Fibroblast of skin of right quadriceps (primary cell): ENCODE measurements at places on chromosomes 5 and 9.

DNA sequence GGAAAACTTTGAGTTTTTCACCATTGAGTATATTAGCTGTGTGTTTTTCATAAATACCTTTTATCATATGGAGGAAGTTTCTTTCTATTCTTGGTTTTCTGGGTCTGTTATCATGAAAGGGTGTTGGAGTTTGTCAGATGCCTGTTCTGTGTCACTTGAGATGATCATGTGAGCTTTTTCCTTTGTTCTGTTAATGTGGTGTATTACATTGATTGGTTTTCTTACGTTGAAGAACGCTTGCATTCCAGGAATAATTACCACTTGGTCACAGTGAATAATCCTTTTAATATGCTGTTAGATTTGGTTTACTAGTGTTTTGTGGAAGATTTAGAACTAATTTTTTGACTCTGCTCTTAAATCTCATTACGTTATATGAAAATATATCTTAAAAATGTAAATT lies 7.8 kb downstream of the PLEKHG4B start:
- DNase-seq: peak; percentile 21

- DNase-seq: peak; percentile 43
Measured at GRCh38 chr5:115246361-115246991, 16.2 kb downstream of the PGGT1B start.

GRCh38 chr9:34098307-34098706 lies 28.2 kb downstream of the DCAF12 start:
- no peak for DNase-seq

GRCh38 chr5:92605591-92605990 lies 975.4 kb downstream of the NR2F1-AS1 start:
- peak; percentile 54 for DNase-seq

GRCh38 chr5:91022518-91022917 lies 360.6 kb downstream of the ARRDC3 start:
- no peak for DNase-seq

GRCh38 chr5:135440916-135441315 lies 6.2 kb downstream of the DCANP1 start:
- no peak for DNase-seq

DNA sequence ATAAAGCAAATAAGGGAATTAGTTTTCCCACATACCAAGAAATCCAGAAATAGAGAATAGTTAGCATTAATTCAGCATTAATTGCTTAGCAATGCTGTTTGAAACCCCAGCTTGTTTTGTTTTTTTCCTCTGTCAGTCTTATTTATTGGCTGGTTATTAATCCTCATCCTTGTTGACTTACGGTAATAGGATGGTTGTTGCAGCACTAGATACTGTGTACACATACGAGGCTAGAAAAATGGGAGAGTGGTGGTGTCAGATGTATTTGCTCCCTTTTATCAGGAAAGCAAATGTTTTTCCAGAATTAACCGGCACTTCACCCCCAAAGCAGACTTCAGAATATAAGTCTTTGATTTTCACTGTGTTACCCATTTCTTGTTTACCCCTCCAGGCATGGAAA lies 60.4 kb downstream of the ERBIN start:
- DNase-seq: no peak

DNA sequence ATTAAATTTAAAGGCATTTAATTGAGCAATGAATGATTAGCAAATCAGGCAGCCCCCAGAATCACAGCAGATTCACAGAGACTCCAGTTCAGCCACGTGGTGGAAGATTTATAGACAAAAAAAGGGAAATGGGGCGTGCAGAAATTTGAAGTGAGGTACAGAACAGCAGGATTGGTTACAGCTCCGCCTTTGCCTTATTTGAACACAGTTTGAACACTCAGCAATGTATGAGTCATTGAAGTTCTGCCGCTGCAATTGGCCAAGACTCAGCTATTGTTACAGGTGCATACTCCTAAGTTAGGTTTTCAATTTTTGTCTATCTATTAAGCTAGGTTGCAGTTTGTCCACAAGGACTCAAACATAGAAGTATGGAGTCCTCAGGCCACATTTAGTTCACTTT lies 157.7 kb upstream of the SLC12A2 start:
- DNase-seq: no peak

DNA sequence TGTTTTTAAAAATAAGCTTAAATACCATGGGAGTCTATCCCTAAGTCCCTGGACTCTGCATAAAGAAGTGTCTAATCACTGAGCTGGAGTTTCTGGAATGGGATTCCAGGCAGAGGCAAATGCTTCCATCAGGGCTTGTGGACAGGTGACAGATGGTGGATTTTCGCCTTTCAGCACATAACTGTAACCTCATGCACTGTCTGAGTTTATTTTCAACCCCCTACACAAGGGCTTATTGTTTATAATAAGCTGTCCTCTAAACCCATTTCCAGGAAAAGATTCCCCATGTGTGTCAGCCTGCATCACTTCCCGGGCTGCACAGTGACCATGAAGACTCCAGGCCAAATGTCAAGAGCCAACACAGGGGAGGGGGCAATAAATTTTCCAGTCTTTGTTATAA lies 264.0 kb downstream of the PIK3R1 start:
- no peak for DNase-seq

GRCh38 chr9:98043915-98044314 lies 12.6 kb upstream of the NANS start:
- DNase-seq: no peak
